ENCODE measurements at places on chromosomes 7 and 10.
A peak's percentile ranks its signal among the peaks of the same experiment; 100 is the strongest.

DNA sequence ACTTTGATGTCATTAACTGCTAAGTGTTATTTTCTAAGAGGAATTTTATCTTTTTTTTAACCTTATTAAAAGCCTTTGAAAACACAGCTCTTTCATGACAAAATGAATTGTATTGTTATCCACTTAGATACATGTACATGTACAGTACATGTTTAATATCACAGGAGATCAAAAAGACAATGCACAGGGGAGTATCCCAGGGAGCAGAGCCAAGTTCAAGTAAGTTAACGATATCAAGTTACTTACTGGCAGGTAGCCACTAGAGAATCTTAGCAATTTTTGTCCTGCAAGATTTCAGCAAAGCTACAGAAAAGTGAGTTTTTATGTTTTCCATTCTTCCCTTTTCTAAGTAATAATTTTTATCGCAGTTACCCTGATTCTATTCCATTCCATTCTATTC is 33.9 kb upstream of the ARL4A start:
- DNase-seq, result no peak

DNA sequence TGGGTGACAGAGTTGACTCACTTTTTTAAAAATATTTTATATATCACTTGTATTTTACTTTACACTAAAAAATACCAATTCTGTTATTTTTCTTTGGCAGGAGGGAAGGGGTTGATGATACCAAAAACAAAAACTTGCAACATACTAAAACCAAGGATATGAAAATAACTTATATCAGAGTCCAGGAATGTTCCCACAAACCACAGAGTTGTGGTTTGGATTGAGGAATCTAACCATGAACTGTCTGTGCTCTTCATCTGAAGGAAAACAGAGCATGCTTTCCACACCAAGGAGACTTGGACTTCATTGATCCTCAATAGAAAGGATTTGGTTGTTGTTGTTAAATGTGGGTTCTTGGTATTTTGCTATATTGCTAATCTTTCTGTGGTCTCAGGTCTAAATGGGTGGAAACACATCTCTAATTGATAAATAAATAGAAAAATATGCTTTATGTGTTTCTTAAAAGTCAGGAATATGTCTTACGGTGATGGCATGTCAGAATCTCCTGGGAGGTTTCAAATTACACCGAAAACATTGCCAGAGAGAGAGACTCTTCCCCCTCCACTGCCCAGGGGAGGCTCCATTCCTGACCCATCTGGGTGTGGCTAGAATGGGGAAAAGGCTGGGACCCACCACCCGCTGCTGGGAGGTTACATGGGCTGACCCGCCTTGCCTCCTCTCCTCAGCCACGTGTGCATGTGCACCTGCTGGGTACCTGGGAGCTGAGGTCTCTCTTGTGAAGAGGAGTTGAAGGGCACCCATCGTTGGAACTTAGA is 46.9 kb upstream of the STK17A start:
- DNase-seq, result no peak

- DNase-seq, result no peak
Observed at GRCh38 chr10:110724116-110724921, 80.2 kb downstream of the RBM20 start.

GRCh38 chr7:129176916-129177710 is 11.3 kb upstream of the SMO start:
- no peak for DNase-seq

DNA sequence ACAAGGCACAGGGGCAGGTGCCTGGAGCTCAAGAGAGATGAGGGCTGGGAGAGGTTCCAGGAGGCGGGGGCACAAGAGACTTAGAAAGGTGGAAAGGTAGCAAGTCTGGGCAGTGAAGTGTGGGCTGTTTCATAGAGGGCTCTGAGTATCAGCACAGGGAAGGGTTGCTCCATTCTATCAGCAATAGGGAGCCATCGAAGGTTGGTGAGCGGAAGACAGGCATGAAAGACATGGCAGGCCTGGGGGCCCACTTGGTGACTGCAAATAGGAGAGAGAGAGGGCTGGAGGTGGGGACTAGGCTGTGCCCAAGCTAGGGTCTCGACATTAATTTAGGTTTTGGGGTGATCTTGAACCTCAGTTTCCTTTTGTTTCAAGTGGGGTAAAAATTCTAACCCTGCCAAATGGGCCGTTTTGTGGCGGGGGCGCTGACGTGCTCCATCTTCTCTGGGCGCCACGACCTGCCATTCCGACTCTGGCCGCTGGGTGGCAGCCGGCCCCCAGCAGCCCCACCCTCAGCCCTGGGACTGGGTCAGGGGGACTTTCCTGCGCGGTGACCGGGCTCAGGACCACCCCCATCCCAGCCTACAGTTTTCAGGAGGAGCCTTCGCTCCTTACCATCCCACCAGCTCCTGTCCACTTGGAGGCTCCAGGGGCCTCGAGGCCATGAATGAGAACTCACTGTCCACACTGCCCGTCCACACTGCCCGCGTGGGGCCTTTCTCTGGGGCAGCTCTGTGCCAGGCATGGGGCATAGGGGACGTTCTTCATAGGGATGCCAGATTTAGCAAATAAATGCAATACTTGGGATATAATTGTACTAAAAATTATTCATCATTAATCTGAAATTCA is 37.2 kb upstream of the PCBD1 start:
- peak; percentile 5 for DNase-seq

DNA sequence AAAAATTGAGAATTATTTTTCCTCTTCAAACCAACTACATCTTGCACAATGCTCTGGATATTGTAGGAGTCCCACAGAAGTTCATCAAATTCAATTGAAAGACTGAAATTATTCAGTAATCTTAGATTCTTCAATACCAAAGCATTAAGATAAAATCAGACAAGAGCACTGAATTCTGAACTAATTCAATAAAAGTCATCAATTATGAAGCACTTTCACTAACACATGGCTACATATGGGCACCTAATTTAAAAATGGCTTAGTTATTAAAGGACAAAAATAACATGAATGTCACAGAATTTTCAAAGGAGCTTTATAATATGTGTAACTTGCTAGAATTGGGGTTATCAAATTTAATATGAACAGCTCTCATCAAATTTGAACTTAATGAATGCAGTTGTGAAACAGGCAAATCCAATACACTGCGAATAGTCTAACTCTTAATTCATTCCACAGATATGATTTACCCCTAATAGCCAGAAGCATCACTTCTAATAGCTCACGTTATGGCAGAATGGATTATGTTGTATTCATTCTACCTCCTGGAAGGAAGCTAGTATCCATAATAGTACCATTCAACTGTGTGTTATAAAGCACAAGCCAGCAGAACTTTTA is 116.8 kb downstream of the GRM8 start:
- DNase-seq, result no peak

DNA sequence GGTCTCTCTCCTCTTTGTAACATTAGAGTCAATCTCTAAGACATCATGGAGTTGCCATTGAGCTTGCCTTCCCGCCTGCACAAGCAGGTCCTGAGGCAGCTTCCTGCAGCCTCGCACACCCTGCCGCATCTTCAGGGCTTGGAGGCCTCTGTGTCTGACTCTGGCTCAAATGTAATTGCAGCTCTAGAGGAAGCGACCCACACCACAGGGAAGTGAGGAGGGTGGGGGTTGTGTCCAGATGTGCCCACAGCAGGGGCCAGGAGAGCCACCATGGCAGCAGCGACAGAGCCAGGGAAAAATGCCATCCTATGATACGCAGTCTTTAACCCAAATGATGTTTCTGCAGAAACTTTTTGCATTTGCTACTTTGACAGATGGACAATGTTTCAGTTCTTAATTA is 216.0 kb upstream of the ZNF32 start:
- no peak for DNase-seq

DNA sequence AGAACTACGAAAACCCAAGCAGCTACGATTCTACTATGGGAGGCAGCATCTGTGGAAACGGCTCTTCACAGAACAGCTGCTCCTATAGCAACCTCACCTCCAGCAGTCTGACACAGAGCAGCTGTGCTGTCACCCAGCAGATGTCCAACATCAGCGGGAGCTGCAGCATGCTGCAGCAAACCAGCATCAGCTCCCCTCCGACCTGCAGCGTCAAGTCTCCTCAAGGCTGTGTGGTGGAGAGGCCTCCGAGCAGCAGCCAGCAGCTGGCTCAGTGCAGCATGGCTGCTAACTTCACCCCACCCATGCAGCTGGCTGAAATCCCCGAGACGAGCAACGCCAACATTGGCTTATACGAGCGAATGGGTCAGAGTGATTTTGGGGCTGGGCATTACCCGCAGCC is 81.6 kb upstream of the SAMD8 start:
- no peak for DNase-seq

GRCh38 chr7:111657018-111657417 is 94.7 kb upstream of the IMMP2L start:
- no peak for DNase-seq

- DNase-seq, result no peak
Observed at GRCh38 chr10:11024596-11024995, 6.9 kb downstream of the CELF2 start.

GRCh38 chr7:24457219-24457558 is 116.1 kb upstream of the PALS2 start:
- no peak for DNase-seq

GRCh38 chr10:119190954-119191785 is 12.6 kb upstream of the PRDX3 start:
- no peak for DNase-seq

- DNase-seq, result no peak
Observed at GRCh38 chr7:128948976-128949760, 11.4 kb downstream of the IRF5 start.

- no peak for DNase-seq
Observed at GRCh38 chr10:21207852-21208646, 310.9 kb upstream of the NEBL start.

- DNase-seq, result no peak
Observed at GRCh38 chr7:94423863-94424735, 29.4 kb downstream of the COL1A2 start.

DNA sequence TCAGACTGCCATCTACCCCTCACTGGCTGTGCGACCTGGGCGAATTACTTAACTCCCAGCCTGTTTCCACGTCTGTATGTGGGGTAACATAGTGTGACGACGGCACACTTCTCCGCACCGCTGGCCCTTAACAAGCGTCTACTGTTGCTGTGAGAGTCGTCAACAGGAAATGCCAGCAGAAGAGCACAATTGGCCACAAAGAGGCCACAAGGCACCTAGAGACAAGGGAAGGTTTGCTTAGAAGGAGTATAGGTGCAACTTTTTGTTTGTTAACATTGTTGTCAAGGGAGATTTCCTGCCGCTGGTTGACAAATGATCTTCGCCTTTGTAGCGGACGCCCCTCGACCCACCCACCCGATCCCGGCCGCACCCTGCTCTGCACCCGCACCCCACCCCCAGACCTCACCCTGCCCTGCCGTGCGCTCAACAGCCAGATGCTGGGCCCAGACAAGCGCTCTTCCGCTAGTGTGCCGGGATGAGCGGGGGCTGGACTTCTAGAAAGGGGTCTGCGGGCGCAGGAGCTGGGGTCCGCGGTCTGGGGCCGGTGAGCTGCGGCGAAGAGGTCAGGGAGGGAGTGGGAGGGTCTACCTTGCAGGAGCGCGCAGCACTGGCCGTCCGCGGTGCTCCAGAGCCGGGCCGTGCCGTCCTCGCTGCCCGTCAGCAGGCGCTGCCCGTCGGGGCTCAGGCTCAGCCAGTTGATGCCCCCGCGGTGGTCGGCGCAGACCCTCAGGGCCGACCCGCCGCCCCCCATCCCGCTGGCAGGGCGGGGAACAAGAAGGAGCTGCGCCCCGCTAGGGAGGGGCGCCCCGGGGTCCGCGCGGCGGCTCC is 785 bp downstream of the WDR86 start:
- DNase-seq, result peak; percentile 18

- DNase-seq, result no peak
Observed at GRCh38 chr7:150413640-150414081, 34.5 kb downstream of the ZNF775 start.

GRCh38 chr7:16880554-16880953 is 1.2 kb downstream of the AGR3 start:
- DNase-seq, result no peak

GRCh38 chr10:91642831-91643692 is 10.2 kb upstream of the PPP1R3C start:
- no peak for DNase-seq

DNA sequence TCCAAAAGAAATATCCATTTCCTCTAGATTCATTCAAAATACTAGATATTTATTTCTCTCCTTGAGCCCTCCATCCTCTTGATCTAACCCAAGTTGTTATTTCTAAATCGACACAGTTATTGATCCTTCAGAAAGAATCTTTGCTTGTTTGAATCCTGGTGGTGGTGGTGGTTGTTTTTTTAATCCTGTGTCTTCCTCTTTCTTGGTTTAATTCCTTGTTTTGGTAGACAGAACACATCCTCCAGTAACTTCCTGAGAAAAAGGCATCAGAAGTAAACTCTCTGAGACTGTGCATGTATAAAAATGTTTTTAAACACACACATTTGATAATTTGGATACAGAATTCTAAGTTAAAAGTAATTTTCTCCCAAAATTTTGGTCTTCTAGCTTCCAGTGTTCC is 49.9 kb downstream of the SIRT1 start:
- DNase-seq, result no peak

DNA sequence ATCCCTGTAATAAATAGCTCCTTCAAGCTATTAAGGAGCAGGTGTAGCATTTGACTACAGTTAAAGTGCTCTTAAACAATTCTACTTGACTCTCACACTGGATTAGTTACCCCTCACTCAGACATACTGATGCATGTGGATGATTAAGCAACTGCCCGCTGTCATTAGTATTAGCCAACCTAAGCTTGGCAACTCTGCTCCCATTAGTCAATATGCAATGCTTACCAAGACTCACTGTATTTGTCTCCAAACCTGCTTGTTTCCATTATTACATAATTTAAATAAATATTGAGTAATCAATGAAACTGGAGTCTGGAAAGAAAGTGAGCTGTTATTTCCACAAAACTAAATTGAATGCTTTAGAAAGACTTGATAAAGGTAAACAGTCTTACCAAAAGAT is 144.0 kb upstream of the ASAH2 start:
- no peak for DNase-seq

DNA sequence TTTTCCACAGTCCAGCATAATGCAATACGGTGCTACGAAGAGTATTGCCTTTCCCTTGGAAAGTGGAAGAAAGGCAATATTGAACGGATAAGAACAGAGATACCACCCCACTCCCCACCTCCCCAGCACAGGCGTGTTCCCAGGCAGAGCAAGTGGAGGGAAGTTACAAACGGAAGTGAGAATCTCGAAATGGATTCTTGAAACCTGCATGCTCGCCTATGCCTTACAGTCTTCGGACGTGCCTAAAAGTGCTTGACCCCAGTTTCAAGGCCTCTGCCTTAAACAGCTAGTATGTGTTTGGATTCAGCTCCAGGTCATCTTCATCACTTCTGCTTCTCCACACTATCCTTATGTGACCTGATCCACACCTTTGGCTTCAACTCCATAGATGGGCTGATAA is 35.0 kb upstream of the USP6NL start:
- no peak for DNase-seq

DNA sequence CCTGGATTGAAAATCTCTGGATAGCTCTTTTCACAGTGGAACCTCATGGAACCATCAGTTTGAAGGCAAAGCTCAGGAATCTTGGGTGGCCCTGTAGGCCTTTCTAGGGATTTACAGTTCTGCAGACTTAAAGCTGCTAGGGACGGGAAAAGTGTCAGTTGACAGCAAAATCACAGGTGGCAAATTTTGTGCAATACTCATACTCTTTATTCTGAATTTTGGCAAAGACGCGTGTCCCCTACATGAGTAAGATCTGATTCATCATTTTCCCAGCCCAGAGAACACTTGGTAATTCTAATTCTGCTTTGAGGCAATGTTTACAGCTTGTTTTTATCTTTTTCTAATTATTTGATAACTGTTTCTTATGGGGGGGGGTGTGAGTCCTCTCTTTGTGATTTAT is 3.6 kb downstream of the LRRC17 start:
- no peak for DNase-seq
